Cortex of kidney (tissue), 1 donor: ENCODE measurements at places on chromosomes 12 and 14.

DNA sequence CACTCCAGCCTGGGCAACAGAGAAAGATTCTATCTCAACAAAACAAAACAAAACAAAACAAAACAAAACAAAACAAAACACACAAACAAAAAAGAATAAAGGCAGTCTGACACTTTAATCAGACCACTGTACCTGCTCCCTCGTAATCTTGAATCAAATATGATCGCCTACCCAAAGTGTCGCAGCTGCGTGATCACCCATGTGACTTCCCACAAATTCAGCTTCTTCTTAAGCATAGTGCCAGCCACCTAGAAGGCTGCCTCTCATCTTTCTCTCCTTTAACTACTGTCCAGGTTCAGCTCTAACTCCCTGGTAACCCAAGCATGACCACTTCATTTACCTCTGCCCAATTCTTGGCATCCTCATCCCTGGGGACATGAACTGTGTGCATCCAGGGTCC lies 37.4 kb downstream of the FMNL3 start:
- DNase-seq = no peak

GRCh38 chr12:64056741-64057140 lies 165.4 kb downstream of the KICS2 start:
- no peak for DNase-seq

- no peak for DNase-seq
Measured at GRCh38 chr12:104463368-104463767, 6.6 kb downstream of the CHST11 start.

DNA sequence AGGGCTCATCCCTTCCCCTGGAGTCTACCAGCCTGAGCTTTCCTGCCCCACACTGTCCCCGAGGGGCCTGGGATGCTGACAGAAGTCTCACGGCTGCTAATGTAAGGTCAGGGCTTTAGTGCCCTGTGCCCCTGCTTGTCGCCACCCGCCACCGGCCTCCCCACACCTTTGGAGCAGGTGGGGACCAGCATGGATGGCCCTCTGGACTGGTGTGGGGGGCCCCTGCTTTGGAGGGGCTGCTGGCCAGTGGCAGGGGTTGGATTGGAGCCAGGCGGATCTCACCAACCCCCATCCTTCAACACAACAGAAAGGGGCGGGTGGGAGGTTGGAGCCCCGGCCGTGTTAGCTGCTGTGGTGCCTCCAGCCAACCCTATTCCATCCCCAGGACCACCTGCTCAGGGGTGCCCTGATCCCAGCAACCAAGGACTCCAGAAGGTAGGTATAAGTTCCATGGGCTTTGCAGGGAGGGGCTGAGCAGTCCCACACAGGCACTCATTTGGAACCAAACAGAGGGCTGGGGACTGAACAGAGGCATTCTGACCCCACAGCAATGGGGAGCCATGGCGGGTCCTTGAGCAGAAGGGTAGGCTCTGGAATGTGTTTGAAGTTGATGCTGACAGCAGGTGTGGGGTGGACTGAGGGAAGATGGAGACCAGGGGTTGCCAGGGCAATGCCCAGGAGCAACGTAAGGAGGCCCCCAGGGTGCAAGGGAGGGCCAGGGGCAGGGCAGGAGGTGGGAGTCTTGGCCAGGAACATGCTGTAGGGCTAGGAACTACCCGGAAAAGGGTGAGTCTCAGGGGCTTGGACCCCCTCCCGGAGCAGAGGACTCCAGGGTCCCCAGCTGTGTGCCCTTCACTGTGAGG lies 145.1 kb upstream of the C14orf180 start:
- DNase-seq = no peak
